Neural crest cell (in vitro differentiated cells): ENCODE measurements at places on chromosomes 11 and 22.

DNA sequence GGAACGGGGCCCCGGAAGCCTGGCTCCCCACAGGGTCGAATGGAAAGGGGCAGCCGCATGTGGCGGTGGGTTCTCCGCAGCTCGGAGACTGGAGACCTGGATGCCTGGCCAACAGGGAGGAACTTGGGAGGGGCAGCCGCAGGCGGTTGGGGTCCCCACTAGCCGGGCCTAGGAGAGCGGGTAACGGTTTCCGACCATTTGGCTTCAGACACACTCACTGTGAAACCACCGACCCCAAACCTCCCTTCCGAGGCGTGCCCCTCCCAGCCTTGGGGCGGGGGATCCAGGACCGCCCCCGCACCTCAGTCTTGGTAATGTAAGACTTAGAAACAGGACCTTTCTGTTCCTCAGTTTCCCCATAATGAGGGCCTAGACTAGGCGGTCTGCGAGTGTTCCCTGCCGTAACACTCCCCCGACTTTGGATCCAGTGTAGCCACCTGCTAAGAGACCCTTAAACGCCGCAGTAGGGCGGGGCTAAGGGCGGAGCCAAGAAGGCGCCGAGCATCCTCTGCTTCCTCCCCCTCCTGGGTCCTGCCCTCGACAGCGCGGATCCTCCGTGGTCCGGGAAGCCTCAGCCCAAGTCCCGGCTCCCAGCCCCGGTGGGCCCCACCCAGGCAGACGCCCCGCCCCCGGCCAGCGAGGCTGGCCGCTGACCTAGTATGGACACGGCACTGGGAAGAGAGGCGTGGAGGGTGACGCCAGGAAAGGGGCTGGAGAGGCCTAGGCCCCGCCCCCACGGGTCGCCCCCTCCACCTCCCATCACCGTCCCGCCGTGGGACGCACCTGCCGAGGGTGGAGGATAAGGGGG, 1.8 kb upstream of the RASGRP2 start:
- peaks cover 50% of the 10 kb centered on the region for H3K27me3 ChIP-seq
- no peaks in the 10 kb centered on the region for H3K36me3 ChIP-seq
- peak; percentile 47 for DNase-seq
- H3K4me1 ChIP-seq, result peaks cover 16% of the 10 kb centered on the region
- peak overlapping the region; percentile 75 for H3K4me3 ChIP-seq

- no peak for DNase-seq
- H3K4me1 ChIP-seq, result peaks cover 47% of the 10 kb centered on the region
- H3K27me3 ChIP-seq, result no peaks in the 10 kb centered on the region
- no peak overlapping the region for H3K4me3 ChIP-seq
Measured at GRCh38 chr11:96152623-96153022, 190.4 kb downstream of the MAML2 start.

GRCh38 chr11:11598243-11598642, 23.6 kb downstream of the GALNT18 start:
- H3K4me1 ChIP-seq, result no peaks in the 10 kb centered on the region
- H3K36me3 ChIP-seq, result no peaks in the 10 kb centered on the region
- no peaks in the 10 kb centered on the region for H3K27me3 ChIP-seq
- no peak overlapping the region for H3K4me3 ChIP-seq
- DNase-seq, result no peak
- no peak overlapping the region for H3K27ac ChIP-seq

- H3K4me3 ChIP-seq, result no peak overlapping the region
- H3K4me1 ChIP-seq, result peaks cover 15% of the 10 kb centered on the region
- no peak for DNase-seq
- peaks cover 2% of the 10 kb centered on the region for H3K36me3 ChIP-seq
- H3K27me3 ChIP-seq, result peaks cover 5% of the 10 kb centered on the region
- H3K27ac ChIP-seq, result no peak overlapping the region
Measured at GRCh38 chr11:71283971-71284441, 31.6 kb upstream of the SHANK2 start.
